ENCODE measurements at places on chromosomes 1 and 21.
A peak's percentile ranks its signal among the peaks of the same experiment; 100 is the strongest.

DNA sequence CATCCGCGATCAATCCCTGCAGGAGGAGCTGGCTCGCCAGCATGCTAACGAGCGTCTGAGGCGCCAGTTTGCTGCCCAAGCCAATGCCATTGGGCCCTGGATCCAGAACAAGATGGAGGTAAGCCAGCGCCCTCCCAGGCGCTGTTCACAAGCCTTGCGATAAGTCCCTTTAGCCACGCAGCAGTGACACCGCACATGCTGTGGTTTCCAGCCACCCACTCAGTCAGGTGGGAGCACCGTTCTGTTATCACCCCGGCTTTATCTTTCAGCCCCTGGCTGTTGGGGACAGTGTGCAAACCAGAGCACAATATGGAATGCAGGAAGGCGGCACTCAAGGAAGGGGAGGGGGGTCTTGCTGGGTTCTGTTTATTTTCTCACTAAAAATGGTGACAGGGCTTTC lies 41.1 kb upstream of the MTR start:
- no peak for DNase-seq

GRCh38 chr1:205959789-205960188 lies 16.5 kb upstream of the SLC26A9 start:
- no peak for DNase-seq

DNA sequence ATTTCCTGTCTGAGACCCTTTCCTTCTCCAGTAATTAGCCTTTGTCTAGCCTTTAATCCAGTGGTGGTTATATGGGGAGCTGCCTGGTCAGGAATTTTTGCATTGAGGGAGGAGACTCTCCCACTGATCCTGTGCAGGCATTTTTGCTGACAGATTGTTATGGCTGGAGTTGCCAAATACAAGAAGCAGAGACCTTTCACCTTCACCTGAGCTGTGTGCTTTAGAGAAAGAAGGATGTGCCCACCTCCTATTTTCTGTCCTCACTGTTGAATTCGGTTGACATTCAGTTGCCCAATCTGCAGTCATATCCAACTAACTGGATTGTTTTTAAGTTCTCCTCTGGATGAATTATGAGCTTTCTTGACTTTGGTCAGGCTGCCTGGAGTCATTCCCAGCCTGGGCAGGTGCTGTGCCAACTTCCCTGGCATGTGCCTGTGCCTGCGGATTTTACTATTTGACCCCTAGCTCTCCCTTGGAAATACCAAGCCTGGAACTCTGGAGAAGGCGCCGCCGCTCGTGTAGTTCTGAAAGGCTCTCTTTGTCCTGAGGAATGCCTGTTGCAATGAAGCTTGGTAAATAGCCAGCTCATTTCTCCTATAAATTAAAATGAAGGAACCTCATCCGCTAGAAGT lies 143.9 kb downstream of the NOS1AP start:
- no peak for DNase-seq

DNA sequence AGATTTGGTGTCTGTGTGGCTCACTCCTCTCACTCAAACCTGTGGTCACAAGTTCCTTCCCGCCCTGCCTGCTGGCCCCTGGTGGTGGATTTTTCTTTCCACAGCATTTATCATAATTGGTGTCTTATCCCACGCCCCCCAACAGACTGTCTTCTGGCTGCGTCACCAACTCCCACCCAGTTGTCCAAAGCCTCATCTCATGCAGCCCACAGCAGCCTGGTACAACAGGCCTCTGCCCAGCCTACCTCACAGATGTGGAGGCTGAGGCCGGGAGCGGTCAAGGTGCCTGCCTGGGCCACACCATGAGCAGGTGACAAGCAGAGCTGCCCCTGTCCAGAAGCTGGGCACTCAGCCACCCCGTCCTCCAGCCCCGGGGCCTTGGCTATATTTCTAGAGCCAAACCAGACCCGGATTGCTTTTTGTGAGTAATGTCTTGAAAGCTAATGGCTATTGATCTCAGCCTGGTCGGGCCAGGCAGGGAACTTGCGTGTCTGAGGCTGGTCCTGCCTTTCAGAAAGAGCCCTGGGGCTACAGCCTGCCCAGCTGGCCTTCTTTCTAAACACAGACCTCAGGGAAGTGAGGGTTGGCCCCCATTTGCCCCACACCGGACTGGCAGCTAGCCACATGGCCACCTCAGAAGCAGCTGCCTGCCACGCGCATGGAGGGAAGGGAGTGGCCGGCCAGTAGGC lies 2.6 kb downstream of the KCNAB2 start:
- no peak for DNase-seq

DNA sequence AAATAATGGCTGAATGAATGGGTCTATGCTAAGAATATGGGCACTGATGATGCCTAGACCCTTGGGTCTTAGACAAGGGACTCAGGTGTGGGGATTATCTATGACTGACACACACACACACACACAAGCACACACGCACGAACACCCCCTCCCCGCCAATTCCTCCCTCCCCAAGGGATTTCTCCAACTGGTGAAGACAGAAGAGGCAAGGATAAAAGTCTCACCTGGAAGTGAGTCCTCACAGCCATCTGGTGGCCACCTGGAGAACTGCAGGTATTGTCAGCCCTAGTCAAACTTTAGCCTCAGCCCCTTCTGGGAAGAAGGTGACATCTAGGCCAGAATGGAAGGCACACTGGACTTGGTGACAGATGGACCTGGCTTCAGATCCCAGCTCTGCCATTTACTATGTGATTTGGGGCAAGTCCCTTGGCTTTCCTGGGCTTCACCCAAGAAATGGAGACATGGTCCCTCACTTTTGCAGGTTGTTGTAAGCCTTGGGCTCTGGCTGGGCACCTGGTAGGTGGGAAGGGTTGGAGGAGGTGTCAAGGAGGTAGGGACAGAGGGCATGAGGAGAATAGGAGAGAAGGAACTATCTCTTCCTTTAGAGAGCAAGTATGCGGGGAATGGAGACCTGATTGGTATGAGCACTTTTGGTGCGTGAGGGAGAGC lies 4.0 kb upstream of the GPR3 start:
- peak; percentile 79 for DNase-seq

DNA sequence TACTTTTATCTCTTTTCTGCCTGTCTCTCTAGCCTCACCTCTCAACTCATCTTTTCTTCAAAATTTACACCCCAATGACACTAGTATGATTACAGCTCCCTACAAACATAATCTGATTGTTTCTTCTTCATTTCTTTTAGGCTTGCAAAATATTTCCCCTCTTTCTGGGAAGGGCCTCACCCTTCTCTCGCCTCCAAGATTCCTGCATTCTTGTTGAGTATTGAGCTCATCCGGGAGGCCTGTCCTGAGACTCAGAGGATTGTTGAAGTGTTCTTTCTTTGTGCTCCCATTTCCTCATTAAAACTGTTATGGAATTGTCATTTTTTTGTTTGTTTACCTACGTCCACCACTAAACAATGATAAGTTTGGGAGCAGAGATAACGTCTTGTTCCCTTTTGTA lies 99.1 kb upstream of the CHRM3 start:
- no peak for DNase-seq

DNA sequence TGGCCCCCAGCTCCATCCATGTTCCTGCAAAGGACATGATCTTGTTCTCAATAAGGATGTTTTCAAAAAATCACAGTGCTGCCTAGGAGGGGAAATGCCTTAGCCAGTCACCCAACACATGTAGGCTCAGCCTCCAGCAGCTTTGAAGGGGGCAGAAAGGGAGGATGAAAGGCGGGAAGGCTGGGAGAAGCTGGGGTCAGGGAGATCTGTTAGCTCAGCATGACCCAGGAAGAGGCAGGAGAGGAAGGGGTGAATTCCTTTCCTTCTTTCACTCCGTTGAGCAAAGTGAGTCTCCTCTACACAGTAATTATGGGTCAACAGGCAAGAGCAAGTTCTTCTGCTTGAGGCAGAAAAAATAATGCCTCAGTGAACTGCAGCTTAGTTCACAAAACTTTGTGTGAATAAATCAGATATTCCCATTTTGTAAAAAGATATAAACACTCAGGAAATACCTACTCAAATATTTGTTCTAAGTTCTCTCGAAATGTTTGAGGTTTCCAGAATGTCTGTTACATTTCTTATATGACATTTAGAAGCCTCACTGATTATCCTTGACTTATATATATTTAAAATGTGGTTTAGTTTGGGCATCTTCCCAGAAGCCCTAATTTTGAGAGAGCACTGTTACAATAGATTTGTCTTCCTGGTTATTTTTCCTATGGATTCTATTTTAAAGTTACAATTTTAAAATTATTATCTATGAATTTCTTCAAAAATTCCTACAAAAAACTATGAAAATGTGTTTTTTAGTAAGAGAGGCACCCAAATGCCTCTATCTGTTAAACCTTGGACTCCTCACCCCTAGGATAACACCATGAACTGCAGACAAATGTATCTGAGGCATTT lies 116.8 kb downstream of the KCNJ6 start:
- no peak for DNase-seq

- no peak for DNase-seq
These were observed 771 bp downstream of the PACC1 start for GRCh38 chr1:212413902-212414327.

- no peak for DNase-seq
These were observed 175.4 kb downstream of the SEC16B start for GRCh38 chr1:177794376-177794991.

DNA sequence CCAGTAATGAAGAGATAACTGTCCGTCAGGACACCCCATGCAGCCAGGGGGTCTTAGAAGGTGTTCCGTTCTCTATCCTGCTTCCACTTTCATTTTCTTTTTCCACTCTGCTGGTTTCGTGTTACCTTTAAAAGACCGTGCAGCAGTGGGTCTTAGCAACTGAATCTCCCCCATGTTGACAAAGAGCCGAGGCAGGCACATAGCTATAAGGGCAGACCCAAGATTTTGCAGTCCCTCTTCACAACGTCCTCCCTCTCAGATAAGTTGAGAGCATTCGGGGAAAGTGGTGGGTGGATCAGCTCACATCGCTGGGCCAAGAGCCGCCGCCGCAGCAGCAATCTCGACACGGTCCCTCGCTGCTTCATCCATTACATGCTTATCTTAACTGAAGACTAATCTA lies 355.5 kb downstream of the LMO4 start:
- no peak for DNase-seq

DNA sequence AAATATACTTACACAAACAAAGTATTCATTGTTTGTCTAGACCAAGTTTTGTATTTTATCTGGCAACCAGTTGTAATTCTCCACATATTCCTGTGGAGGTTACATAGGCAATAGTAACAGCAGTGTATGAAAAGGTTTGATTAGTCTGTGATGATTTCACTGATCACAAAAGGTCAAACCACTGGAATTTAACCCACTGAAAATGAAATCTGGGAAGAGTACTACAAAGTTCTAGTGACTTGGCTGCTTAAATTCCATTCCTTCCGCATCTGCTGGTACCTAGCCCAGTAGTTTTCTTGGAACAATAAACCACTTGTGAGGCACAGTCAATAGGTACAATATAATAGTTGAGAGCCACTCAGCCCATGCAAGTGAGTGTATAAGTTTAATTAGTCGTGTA lies 205.4 kb downstream of the NFIA start:
- no peak for DNase-seq

GRCh38 chr1:50978144-50978851 lies 8.3 kb downstream of the CDKN2C start:
- peak; percentile 47 for DNase-seq

Data from activated CD4-positive, CD25-positive, alpha-beta regulatory T cell treated with anti-CD3 and anti-CD28 coated beads, Interleukin-2, amount 50 U/mL, for 72 hours (primary cell).